ENCODE measurements at places on chromosomes 7 and 10. TPM values are rescaled to one million over a fixed set of nuclear protein-coding genes. Genes with fewer than 3 reads are reported as not detected.
A peak's percentile ranks its signal among the peaks of the same experiment; 100 is the strongest.

LRRC17 gene
- 27.9 TPM for total RNA-seq

DNA sequence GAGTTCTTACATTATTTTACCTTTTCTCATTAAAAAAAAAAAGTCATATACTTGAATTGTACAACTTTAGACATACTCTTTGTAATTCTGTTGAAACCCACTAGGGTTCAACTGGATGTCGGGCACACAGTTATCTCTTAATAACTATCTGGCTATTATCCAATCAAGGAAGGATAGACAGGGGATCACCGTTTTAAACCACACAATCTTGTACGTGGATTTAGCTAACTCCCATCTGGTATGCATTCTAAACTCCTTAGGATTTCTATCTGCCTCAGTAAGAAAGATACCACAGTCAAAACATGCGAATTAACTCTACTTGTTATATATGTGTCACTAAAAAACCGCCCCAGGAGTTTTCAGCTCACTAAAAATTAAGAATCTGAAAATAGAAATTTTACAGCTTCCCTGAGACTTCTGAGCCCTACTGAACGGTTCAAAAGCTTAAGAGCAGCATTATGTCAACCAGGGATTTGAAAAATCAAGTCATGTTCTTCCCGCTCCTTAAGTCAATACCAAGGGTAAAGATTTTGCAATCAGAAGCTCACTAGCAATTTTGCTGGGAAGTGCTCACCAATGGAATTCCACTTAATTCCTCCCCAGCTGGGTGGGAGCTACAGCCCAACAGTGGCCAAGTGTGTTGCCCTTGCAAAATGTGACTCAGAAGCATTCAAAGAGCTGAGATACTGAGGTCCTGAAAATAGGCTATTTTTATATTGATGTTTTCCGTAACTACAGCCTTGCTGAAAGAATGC, 267.0 kb downstream of the FRMD4A start:
- no peak for DNase-seq

PPP1R9A gene
- 22.8 TPM for total RNA-seq

GRCh38 chr10:72272689-72273409, 875 bp upstream of the DDIT4 start:
- DNase-seq = peak; percentile 87

DNA sequence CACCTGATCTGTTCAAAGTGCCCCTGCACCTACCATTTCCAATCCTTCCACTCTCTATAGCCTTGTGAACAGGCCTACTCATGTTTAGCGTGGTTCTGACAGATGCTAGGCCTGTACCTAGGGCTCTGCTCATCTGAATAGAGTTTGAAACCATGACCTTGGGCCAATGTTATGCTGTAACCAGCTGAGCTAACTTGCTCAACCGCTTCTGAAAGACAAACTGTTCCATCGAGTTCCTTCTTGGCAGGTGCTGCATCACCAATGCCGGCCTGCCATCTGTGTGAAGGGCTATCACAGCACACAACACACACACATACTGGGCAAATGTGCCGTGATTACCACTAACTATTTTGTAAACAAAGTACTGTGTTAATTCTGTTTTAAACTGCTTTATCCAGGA, 419.0 kb upstream of the GALNT17 start:
- DNase-seq = peak; percentile 76

CDK1 gene
- total RNA-seq = 3.5 TPM

GRCh38 chr10:14306190-14306589, 24.5 kb downstream of the FRMD4A start:
- no peak for DNase-seq

PNLIPRP3 gene
- total RNA-seq = not detected

SPAM1 gene
- not detected for total RNA-seq

DNA sequence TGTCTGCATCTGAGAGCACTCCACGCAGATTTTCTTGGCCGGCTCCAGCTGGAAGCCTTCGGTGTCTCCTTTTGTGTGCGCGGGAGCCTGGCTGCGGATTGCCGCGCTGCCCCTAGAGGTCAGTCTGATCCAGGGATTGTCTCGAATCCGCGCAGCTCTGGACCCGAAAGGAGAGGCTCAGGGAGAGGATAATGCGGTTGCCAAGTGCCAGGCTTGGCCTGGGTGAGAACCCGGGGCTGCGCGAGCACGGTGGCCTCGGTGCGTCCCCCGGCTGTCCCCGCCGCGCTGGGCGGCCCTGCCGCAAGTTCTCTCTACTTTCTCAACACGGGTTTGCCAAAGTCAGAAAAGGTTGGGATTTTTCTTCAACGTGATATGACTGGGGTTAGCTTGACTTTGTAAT, 140.9 kb downstream of the ADCYAP1R1 start:
- peak; percentile 86 for DNase-seq

- peak; percentile 35 for DNase-seq
Observed at GRCh38 chr10:62819141-62819920, 3.2 kb upstream of the EGR2 start.

GRCh38 chr7:114986190-114987180, 64.6 kb downstream of the MDFIC start:
- no peak for DNase-seq

WDR86 gene
- total RNA-seq = 4.1 TPM

LRIT1 gene
- not detected for total RNA-seq

DNA sequence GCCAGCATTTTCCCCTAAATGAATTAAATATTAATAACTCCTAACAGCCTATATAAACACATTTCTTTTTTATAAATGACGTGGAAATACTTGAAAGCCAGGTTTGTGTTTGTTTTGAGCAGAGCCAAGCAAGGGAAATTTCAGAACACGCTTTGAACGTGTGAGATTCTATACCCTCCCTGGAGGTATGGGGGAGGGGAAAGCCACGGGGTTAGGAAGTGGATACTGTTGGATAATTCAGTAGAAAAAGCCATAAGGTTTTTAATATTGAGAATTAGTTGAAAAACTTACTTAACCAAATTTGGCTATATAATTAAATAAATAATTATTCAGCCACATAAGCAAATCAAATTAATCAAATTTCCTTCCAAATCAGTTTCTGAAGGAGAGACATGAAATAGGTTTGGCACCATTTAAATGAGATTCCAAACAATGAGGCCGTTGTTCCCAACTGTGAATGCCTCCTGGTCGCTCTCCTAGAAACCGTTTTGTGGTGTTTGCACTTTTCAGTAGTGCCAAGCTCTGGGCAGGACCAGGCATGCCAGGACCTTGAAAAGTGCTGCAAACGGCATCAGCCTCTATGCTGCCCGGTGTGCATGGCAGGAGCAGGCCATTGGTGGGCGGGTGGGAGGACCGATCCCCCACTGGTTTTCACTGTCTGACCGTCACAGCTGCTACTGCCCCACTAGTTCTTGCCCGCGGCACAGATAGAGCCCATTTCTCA, 88.1 kb downstream of the SEPTIN14 start:
- DNase-seq = peak; percentile 20

ADGRA1 gene
- total RNA-seq = not detected

NKX1-2 gene
- total RNA-seq = not detected

DNA sequence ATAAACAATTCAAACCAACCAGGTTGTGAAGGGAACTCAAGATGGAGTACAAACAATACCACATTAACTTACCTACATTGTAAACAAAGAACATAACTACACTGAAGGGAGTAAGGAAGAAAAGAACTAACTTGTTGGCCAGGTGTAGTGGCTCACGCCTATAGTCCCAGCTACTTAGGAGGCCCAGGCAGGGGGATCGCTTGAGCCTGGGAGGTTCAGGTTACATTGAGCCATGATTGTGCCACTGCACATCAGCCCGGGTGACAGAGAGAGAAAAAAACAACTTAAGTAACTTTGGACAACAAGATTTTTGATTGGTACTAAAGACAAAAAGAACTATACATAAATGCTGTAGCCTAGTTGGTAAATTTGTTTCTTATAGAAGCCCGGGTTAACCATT, 68.8 kb downstream of the TRIL start:
- DNase-seq = no peak

DNA sequence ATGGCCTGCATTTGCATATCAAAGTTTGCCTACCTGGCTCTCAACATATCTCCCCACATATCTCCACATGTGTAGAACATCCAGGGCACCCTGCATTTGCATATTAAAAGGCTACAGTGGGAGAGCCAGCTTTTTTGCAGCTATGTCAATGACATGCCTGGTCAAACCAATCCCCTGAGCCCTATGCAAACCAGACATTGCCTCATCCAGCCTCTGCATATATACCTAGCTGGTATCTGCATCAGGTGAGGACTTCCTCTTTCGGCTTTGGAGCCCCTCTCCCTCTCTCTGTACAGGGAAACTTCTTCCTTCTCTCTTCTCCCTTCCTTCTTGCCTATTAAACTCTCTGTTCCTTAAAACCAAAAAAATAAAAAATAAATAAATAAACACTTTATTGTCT, 142.7 kb upstream of the STEAP4 start:
- no peak for DNase-seq

TMEM60 gene
- total RNA-seq = 12.1 TPM

Data from stomach (tissue), 19 donors.